MG63 (cell line): ENCODE measurements at places on chromosomes 4 and X. TPM values are rescaled to one million over a fixed set of nuclear protein-coding genes. Genes with fewer than 3 reads are reported as not detected.

TMPRSS11F gene
- not detected in 2 replicates for total RNA-seq

USP26 gene
- total RNA-seq = not detected in 2 replicates

TRAM1L1 gene
- 3.3 and 4.0 TPM in 2 replicates for total RNA-seq

ATP10D gene
- total RNA-seq = 2.0 and 3.7 TPM in 2 replicates

FSTL5 gene
- not detected in 2 replicates for total RNA-seq

CXorf51B gene
- total RNA-seq = not detected in 2 replicates

CFAP299 gene
- total RNA-seq = 0.76 TPM in 1 of 2 replicates, not detected in the other

CCDC110 gene
- total RNA-seq = not detected in 2 replicates
